Activated naive CD4-positive, alpha-beta T cell treated with anti-CD3 and anti-CD28 coated beads for 36 hours (primary cell): ENCODE measurements at places on chromosomes 5 and 9. TPM values are rescaled to one million over a fixed set of nuclear protein-coding genes. Genes with fewer than 3 reads are reported as not detected.

ZCCHC9 gene
- 31.8 TPM for total RNA-seq

TRPM3 gene
- 0.02 TPM for total RNA-seq

CYSRT1 gene
- total RNA-seq: 0.26 TPM

PFN3 gene
- total RNA-seq: not detected

GRCh38 chr5:171453056-171453725, 33.7 kb downstream of the FGF18 start:
- H3K4me1 ChIP-seq: peaks cover 6% of the 10 kb centered on the region
- peaks cover 29% of the 10 kb centered on the region for H3K27me3 ChIP-seq
- no peak for DNase-seq
- no peaks in the 10 kb centered on the region for H3K36me3 ChIP-seq
- no peak overlapping the region for H3K4me3 ChIP-seq
- no peak overlapping the region for H3K27ac ChIP-seq

HAVCR1 gene
- 0.42 TPM for total RNA-seq

ANKRD55 gene
- total RNA-seq: 14.6 TPM

- no peak overlapping the region for H3K27ac ChIP-seq
These were observed 1198.6 kb downstream of the CDH12 start for GRCh38 chr5:21654556-21654955.

DNA sequence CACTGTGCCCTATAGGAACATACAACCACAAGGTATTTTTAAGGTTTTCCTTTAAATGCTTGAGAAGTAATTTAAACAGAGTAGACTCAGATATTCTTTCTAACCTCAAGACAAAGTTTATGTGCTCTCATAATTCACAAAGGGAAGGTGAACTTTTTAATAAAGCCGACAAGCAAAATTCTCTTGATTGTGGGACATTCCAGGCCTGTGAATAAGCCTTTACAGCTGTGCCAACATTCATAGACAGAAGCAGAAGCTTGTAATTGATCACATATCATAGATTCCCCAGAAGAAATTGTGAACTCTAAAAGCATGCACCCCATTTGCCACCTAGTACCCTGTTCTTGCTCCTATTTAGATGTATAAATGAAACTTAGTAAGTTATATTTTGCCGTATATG, 1107.8 kb upstream of the SEMA6A start:
- H3K27me3 ChIP-seq: no peaks in the 10 kb centered on the region
- H3K4me3 ChIP-seq: no peak overlapping the region
- no peaks in the 10 kb centered on the region for H3K4me1 ChIP-seq
- H3K27ac ChIP-seq: no peak overlapping the region

- H3K27ac ChIP-seq: no peak overlapping the region
- no peaks in the 10 kb centered on the region for H3K4me1 ChIP-seq
- no peak overlapping the region for H3K4me3 ChIP-seq
- peaks cover 6% of the 10 kb centered on the region for H3K27me3 ChIP-seq
- H3K36me3 ChIP-seq: peaks cover 1% of the 10 kb centered on the region
These were observed 74.4 kb upstream of the FCN1 start for GRCh38 chr9:134991808-134992754.

- no peak overlapping the region for H3K27ac ChIP-seq
- H3K36me3 ChIP-seq: no peaks in the 10 kb centered on the region
These were observed 233.9 kb upstream of the RPS23 start for GRCh38 chr5:82512025-82512424.

PBX3 gene
- 9.4 TPM for total RNA-seq

DNA sequence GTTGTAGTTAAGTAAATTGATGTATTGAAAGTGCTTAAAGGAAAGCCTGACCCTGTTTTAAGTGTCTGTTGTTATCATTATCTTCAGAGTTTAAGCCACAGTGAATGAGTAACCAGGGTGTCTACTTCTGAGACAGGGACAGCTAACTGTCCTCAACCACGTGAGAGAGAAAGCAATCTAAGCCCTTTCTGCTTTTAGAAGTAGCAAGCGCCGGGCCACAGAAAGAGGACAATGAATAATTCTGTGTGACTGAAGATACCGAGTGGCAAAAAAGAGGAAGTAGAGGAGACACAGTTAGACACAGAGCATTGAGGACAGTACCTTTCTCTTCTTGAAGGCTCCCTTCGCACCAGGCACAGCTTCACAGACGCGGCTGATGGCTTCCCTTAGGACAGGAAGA, 86.3 kb downstream of the S1PR3 start:
- no peaks in the 10 kb centered on the region for H3K36me3 ChIP-seq
- H3K4me3 ChIP-seq: no peak overlapping the region
- no peak overlapping the region for H3K27ac ChIP-seq
- H3K27me3 ChIP-seq: peaks cover 18% of the 10 kb centered on the region
- DNase-seq: no peak

- no peaks in the 10 kb centered on the region for H3K36me3 ChIP-seq
- H3K4me1 ChIP-seq: no peaks in the 10 kb centered on the region
- no peak overlapping the region for H3K27ac ChIP-seq
- DNase-seq: no peak
- H3K27me3 ChIP-seq: no peaks in the 10 kb centered on the region
These were observed 151.1 kb upstream of the TAS2R1 start for GRCh38 chr5:9781275-9781674.

GRCh38 chr5:15366676-15367391, 133.1 kb upstream of the FBXL7 start:
- no peaks in the 10 kb centered on the region for H3K36me3 ChIP-seq
- no peak overlapping the region for H3K27ac ChIP-seq
- no peaks in the 10 kb centered on the region for H3K4me1 ChIP-seq
- H3K4me3 ChIP-seq: no peak overlapping the region
- no peak for DNase-seq

DNA sequence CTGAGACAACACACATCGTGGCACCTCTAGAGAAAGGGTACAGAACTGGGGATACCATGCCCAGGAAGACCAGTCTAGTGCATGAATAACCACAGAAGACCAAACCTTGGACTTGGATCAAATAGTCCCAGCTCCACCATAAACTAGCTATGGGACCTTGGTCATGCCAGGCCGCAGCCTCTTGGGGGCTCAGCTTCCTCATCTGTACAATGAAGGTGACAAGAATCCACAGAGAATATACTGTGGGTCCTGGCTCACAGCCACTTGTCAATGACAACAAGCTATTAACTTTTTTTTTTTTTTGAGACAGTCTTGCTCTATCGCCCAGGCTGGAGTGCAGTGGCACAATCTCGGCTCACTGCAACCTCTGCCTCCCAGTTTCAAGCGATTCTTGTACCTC, 3.9 kb downstream of the KYAT1 start:
- no peak for DNase-seq
- H3K27ac ChIP-seq: no peak overlapping the region
- peaks cover 5% of the 10 kb centered on the region for H3K36me3 ChIP-seq
- no peak overlapping the region for H3K4me3 ChIP-seq
- H3K27me3 ChIP-seq: no peaks in the 10 kb centered on the region
- peaks cover 25% of the 10 kb centered on the region for H3K4me1 ChIP-seq

- no peaks in the 10 kb centered on the region for H3K27me3 ChIP-seq
- H3K27ac ChIP-seq: no peak overlapping the region
- peaks cover 28% of the 10 kb centered on the region for H3K4me1 ChIP-seq
- peaks cover 13% of the 10 kb centered on the region for H3K36me3 ChIP-seq
- H3K4me3 ChIP-seq: no peak overlapping the region
These were observed 65.4 kb downstream of the SSBP2 start for GRCh38 chr5:81685471-81685870.

ACTBL2 gene
- not detected for total RNA-seq

- peaks cover 22% of the 10 kb centered on the region for H3K27me3 ChIP-seq
- no peak overlapping the region for H3K4me3 ChIP-seq
- no peaks in the 10 kb centered on the region for H3K36me3 ChIP-seq
- H3K4me1 ChIP-seq: no peaks in the 10 kb centered on the region
These were observed 42.9 kb upstream of the ALDOB start for GRCh38 chr9:101478444-101478843.

GRCh38 chr5:10612251-10612650, 48.4 kb downstream of the ANKRD33B start:
- H3K4me1 ChIP-seq: peaks cover 6% of the 10 kb centered on the region
- no peak overlapping the region for H3K4me3 ChIP-seq
- no peak overlapping the region for H3K27ac ChIP-seq
- no peaks in the 10 kb centered on the region for H3K36me3 ChIP-seq

DNA sequence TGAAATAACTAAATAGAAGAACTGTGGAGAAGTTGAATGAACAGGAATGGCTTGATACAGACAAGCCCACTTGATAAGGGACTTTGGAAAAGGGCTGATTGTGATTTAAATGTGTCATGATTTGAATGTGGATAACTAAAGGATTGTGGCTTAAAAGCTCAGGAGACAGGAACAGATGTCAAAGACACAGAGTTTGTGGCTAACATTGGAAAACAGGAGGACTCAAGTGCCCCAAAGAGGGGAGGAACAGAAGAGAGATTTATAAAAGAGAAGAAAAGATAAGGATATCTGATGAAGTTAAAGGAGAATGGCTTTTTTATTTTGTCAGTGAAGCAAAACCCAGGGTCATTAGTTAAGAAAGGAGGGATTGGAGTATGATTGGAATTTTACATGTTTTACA, 124.2 kb upstream of the TRPM3 start:
- no peak for DNase-seq
- H3K36me3 ChIP-seq: no peaks in the 10 kb centered on the region
- H3K27me3 ChIP-seq: peaks cover 16% of the 10 kb centered on the region

DNAI1 gene
- not detected for total RNA-seq

DNA sequence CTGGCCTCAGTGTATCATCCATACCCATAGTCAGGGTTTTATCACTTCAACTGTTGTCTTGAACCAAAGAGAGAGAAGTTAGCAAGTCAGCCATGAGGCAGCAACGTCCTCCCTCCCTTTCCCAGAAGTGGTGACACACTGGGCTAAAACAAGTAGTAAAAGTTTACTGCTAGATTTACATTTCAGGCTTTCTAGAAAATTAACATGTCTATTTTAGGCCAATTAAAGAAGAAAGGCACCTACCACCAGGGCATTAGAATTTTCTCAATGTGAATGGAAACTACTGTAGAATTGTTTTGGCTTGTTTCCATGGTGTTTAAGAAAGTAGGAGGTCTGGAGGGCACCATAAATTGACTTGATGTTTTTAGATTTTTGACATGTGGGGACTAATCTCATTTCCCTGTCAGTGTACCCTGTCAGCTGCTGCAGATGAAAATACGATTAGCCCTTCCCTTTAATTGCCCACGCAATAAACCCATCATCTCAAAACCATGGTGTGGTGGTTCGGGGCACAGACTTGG, 121.8 kb upstream of the ELL2 start:
- peak overlapping the region; percentile 17 for H3K27ac ChIP-seq
- DNase-seq: peak; percentile 56
- H3K36me3 ChIP-seq: no peaks in the 10 kb centered on the region
- peaks cover 16% of the 10 kb centered on the region for H3K27me3 ChIP-seq
- H3K4me3 ChIP-seq: no peak overlapping the region
- H3K4me1 ChIP-seq: peaks cover 37% of the 10 kb centered on the region

FRMPD1 gene
- not detected for total RNA-seq

DNA sequence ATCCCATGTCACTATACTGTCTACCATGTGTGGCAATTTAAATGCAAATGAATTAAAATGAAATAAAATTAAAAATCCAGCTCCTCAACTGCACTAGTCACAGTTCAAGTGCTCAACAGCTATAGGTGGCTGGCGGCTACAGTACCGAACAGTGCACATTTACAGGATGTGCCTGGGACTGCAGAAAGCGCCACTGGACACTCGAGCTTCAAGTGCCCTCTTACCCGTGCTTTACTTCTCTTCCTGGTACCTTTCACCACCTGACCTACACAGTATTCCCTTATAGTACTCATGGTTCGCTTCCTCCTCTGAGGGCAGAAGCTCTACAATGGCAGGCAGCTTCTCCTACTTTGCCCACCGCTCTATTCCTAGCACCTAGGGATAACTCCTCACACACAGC, 166.6 kb downstream of the FANCC start:
- no peak overlapping the region for H3K27ac ChIP-seq
- no peak overlapping the region for H3K4me3 ChIP-seq
- H3K4me1 ChIP-seq: peaks cover 3% of the 10 kb centered on the region

RAB3C gene
- total RNA-seq: not detected

DNA sequence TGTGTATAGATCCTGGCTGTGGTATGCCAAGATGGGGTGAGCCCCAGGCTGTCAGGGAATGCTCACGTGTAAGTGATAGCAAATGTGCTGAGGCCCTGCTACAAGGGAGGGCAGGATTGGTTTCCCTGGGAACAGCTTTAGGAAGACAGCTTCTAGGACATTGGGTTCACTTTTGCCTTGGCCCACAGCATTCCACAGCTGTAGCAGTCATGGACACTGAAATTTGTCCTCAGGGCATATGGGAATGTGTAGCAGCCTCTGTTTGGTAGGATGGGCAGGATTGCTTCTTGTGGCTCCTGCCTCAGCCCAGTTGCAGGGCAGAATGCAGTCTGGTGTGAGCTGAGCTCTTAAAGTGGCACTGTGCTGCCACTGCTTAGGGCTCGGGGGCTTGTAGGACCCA, 1061.7 kb upstream of the WWC1 start:
- no peaks in the 10 kb centered on the region for H3K4me1 ChIP-seq
- no peaks in the 10 kb centered on the region for H3K36me3 ChIP-seq
- H3K27ac ChIP-seq: no peak overlapping the region
- no peaks in the 10 kb centered on the region for H3K27me3 ChIP-seq
- no peak for DNase-seq

WNT8A gene
- total RNA-seq: not detected
